ENCODE measurements at places on chromosomes 4 and X.

DNA sequence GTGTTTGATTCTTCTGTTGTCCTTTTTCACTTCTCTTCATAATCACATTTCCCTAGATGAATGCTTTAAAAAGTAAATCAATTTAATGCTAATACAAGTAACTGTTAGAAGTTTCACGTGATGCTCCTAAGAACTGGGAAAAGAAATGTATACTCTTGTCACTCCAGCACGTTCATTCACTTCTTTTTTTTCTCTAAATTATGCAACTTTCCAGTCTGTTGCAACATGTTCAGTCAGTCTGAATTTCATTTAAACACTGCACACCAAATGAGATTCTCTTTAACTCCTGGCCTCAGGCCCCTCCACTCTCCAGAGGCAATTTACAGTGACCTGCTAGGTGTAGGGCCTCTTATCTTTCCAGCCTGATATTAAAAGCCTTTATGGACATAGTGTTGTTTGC is 321.9 kb downstream of the HS3ST1 start:
- DNase-seq = no peak

- DNase-seq = no peak
Observed at GRCh38 chr4:120842031-120842430, 80.5 kb downstream of the PRDM5 start.

DNA sequence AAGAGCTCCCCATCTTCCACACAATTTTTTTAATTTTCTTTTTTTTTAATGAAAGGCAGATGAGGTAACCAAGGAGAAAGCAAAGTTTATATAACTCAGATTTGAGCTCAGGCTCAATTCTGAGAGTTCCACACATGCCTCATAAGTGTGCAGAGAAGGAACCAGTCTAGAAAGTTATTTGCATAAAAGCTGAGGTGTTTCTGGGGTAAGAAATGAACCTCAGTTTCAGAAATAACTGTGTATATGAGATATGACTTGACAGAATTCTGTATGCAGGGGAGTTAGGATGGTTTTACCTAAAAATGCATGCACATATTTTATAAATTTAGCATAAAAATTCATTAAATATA is 51.3 kb downstream of the DTHD1 start:
- no peak for DNase-seq

DNA sequence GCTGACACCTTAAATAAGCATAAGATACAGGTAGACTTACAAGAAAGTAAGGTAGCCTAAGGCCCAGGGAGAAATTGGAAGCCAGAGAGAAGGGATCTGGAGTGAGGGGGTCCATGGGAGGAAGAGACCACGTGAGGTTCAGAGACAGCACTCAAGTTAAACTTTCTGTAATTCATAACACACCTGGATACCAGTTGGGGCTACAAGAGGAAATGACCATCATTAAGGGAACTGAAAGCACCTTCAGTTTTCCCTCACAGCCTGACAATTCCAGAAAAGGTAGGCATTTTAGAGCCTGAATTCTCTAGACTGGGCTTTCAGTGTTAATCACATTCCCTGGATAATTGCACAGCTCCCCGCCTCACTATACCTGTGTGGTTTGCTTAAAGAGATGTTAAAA is 355.5 kb downstream of the FBXW7 start:
- no peak for DNase-seq

- DNase-seq = no peak
Observed at GRCh38 chrX:136531951-136532350, at the start of gene VGLL1. TSS of gene VGLL1 (plus strand) at chrX:136532215. CDS start at chrX:136536021, 3,806 bp downstream.

DNA sequence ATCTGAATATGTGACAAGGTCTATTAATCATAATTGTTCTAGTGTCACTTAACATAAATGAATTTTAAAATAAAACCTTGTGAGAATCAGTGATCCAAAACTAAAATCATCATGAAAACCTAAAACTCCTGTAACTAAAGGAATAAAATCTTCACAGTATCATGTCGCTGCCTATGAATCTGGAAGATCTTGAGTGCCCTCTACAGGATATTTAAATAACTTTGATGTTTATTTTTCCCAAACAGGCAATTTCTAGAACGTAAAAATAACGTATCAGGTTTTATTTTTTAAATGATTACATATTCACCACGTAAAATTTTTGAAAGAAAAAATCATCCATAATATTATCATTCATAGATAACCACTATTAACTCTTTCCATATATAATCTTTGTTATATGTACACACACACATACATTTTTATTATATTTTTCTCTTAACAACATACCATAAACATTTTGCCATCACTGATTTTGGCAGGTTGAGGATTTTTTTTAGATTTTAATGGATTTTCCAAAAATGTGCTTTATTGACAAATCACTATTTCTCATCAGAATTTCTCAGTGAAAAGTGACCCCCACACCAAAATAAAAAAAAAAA is 79.6 kb downstream of the COMMD8 start:
- DNase-seq = no peak

DNA sequence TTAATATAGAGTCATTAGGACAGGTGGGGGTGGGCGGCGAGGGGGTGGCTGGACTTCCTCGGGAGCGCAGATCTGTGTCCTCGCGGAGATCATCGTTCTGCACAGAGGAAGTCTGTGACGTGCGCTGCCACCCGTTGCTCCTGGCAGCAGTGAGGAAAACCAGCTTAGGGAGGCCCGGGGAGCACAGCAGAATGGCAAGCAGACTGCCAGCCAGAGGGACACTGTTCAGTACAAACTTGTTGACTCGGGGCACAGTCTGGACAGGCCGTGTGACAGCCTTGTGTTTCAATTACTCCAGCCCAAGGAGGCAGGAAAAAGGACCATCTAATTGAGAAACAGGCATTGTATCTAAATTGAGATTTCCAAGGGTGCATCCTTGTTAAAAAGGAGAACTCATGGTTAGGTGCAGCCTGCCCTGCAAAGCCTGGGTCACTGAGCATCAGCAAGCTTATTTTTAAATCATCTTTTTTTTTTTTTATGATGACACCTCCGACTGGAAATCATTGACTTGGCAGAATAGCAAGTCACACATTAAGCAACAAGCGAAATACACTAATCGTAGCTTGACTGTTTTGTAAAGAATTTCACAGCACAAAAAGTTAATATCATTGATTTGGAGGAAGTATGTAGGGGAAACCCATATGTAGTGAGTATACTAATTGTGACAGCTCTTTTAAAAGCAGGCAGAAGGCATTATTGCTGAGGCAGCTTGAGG is 512.0 kb upstream of the FAT1 start:
- no peak for DNase-seq

DNA sequence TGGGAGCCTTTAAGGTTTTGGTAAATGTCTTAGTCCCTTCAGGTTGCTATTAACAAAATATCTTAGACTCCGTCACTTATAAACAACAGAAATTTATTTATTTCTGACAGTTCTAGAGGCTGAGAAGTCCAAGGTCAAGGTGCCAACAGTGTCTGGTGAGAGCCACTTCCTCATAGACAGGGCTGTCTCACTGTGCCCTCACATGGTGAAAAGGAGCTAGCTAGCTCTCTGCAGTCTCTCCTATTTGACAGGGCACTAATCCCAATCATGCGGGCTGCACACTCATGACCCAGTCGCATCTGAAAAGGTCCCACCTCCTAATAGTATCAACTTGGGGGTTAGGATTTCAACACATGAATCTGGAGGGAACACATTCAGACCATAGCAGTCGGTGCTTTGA is 63.4 kb upstream of the KLF3 start:
- no peak for DNase-seq
